NCI-H446 (cell line): ENCODE measurements at places on chromosomes 6 and 20.

GRCh38 chr6:142075516-142076101, 57.1 kb upstream of the GJE1 start:
- no peak for DNase-seq

- no peak for DNase-seq
These were observed 327.7 kb downstream of the CDC5L start for GRCh38 chr6:44715188-44715587.

- DNase-seq, result no peak
These were observed 44.1 kb upstream of the AKIRIN2 start for GRCh38 chr6:87745966-87746721.

- no peak for DNase-seq
These were observed 495.9 kb upstream of the ARID1B start for GRCh38 chr6:156281266-156281665.

GRCh38 chr6:117602899-117603588, 733 bp upstream of the GOPC start:
- no peak for DNase-seq

- DNase-seq, result no peak
These were observed 38.9 kb downstream of the MRAP2 start for GRCh38 chr6:84072442-84072997.

- DNase-seq, result no peak
These were observed 1.8 kb downstream of the TUBB1 start for GRCh38 chr20:59020938-59021551.

GRCh38 chr6:36272234-36272633, 2.4 kb downstream of the PNPLA1 start:
- DNase-seq, result no peak

GRCh38 chr20:10855778-10856177, 182.0 kb upstream of the JAG1 start:
- no peak for DNase-seq

DNA sequence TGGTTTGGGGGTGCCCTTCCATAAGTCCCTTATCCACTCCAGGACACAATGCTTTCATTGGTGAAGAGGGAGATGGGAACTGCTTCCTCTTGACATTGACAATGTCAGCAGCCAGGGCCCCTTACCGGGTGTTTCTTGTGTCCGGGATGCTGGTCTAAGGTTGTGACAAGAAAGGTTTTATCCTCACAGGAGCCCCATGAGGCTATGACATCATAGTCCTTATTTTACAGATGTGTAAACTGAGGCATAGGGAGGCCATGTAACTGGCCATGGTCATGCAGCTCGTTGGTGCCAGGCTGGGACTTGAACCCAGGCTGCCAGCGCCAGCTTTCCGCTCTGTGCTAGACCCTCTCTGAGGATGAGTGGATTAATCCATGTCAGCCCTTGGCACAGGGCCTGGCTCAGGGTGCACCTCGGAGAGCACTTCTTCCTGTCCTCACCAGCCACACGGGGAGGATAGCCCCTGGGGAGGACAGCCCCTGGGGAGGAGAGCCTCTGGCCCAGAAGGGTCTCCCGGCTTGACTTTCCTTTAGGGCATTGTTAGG, 157.3 kb downstream of the SYCP2 start:
- DNase-seq, result no peak

DNA sequence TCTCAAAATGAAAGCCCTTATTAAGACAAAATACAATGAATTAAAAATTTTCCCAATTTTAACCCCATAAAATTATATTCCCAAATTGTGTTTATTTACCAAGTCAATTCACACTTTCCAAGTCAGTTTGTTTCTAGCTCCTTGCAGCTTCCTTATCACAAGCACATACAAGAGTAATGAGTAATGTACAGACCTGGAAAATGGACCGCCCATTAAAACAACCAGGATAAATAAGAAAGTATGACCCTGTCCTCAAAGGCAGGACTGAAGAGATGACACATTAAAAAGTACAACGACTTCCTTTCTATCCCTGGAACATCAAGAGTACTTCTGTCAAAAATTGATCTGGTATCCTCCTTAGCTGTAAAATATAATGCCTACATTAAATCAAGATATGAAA, 47.1 kb upstream of the TMX4 start:
- no peak for DNase-seq
